ENCODE measurements at places on chromosomes 3 and 15.

- DNase-seq = no peak
These were observed 12.7 kb downstream of the SEC61A1 start for GRCh38 chr3:128064962-128065361.

DNA sequence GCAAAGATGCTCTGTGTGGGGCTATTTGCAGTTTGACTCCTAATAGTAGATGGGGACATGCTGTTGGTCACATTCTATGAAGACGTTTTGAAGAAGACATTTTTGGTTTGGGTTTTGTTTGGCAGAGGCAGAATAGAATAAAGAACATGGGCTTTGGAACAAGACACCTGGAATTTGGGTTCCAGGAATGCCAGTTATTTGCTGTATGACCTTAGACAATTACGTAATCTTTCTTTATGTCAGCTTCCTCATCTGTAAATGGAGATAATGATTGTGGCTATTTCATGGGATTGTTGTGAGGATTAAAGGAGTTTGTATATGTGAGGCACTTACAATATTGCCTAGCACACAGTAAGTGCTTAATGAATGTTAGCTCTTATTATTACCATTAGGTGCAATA lies 91.6 kb downstream of the MESD start:
- DNase-seq = no peak

GRCh38 chr3:26625187-26625586 lies 2.6 kb downstream of the LRRC3B start:
- no peak for DNase-seq

- peak; percentile 22 for DNase-seq
These were observed 530.5 kb downstream of the FHIT start for GRCh38 chr3:60720736-60721135.

DNA sequence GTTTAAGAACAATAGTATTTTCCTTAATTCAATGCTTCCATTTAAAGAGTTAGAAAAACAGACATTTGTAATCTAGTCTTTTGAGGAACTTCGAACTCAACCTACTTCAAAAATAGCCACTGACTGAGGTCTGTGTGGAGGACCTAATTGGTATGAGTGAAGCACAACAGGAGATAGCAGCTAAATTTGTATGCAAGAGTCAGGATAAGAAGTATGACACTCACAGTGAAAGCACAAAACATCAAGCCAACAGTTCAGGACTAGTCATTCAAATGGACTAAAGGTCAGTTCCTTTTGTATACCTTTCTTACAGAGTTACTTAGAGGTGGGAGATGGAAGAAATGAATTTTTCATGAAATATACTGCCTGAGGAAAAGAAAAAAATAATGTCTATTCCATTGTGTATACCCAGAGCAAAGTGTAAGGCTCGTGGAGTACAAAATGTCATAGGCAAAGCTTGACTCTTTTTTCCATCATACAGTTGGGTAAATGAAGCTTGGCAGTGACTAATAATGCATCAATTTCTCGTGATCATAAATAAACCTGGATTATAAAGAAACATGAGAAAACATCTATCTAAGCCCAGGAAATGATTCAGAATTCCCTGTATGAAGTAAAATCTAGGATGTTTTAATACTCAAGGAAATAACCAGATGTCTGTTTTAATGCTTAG lies 1005.2 kb upstream of the CADM2 start:
- DNase-seq = no peak

DNA sequence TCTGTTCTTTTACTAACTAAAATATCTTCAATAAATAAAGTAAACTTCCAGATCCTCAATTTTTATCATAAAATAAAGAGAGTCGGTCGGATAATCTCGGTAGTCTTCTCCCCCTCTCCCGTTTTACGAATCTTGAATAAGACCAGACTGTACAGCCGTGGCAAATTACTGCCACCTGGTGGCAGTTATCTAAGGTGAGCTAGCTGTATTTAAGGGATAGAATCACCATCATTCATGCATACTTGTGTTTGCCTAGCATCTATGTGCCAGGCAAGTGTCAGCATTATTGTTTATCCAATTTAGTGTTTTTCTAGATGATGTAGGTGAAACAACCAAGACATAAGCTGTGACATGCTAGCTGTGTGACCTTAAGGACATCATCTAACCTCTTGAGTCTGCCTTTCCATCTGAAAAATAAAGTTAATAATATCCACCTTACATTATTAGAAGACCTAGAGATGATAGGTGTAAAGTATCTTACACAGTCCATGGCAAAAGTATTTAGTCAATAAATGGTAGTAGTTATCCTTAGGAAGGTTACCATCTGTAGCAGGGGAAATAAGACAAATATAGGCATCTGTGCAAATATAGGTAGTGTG lies 21.3 kb downstream of the DUT start:
- DNase-seq = peak; percentile 50

- DNase-seq = no peak
These were observed 150.5 kb upstream of the ZNF385D start for GRCh38 chr3:21901484-21901883.

DNA sequence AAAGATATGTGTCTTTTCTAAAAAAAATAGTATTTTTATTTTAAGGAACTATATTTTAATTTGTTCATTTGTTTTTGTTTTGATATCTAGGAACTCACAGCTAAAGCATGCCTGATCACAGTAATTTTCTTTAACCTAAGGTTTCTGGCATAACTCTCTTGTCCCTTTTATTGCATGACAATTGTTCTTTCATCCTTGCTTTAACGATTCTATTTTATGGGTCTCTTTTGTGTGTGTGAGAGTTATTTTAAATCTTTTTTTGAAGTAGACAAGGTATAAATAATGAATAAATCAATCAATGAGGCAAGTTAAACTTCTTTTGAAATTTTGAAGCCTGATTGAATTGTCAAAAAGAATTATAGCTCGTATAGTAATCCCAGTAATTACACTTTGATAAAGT lies 747.8 kb upstream of the GOLIM4 start:
- no peak for DNase-seq

DNA sequence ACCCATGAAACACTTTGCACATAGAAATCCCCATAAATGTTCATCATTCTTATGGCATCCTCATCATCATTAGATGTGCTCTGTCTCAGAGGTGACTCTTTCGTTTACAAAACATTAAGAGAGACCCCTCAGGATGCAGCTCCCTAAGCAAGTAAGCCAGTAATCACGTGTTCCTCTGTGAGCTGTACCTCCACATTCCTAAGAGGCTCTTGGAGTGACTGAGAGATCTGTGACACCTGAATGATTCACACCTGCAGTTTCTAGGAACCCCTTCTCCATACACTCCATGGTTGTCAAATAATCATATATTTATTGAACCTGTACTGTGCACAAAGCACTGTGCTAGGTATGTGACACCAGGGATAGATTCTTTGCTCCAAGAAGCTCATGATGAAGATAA lies 602.4 kb downstream of the UNC13C start:
- DNase-seq = no peak

- DNase-seq = no peak
These were observed 333.8 kb downstream of the PDCD6IP start for GRCh38 chr3:34132069-34132692.

DNA sequence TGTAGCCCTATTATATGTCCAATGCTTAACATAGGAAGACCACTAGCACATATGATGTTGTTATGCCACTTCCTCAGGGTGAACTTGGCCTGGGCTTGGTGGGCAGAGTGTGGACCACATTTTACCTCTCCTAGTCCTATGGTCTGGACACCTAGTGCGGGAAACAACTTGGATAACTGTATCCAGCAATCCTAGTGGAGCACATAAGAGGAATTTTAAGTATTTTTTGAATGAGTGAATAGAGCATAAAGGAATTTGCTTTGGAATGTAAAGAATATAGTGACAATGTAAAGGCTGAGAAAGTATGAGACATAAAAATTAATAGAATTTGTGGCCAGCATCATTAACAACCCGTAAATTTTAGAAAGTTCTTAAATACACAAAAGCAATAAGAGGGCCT lies 528.9 kb downstream of the IGSF11 start:
- no peak for DNase-seq

DNA sequence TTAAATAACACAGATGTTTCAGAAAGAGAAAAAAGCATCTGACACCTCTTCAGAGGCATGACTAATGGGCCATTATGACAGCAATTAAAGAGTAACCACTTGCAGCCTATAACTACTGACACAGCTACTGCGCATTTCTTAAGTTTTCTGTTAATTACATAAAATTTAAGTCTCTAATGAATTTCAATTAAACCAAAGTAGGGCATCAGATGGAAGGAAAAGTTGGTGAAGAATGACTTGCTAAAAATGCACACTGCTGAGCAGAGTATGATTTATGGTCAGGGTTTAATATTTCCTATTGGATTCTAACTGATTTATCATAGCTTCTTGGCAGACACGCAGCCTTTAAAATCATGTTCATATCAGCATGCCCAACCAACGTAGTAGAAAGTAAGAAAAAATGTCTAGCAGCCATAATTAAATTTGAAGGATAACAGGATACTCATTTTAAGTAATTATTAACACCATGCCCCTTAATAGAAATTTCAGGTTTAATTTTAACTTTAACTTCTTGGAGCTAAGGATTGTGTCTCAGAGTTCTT lies 140.0 kb downstream of the CBLB start:
- DNase-seq = no peak

DNA sequence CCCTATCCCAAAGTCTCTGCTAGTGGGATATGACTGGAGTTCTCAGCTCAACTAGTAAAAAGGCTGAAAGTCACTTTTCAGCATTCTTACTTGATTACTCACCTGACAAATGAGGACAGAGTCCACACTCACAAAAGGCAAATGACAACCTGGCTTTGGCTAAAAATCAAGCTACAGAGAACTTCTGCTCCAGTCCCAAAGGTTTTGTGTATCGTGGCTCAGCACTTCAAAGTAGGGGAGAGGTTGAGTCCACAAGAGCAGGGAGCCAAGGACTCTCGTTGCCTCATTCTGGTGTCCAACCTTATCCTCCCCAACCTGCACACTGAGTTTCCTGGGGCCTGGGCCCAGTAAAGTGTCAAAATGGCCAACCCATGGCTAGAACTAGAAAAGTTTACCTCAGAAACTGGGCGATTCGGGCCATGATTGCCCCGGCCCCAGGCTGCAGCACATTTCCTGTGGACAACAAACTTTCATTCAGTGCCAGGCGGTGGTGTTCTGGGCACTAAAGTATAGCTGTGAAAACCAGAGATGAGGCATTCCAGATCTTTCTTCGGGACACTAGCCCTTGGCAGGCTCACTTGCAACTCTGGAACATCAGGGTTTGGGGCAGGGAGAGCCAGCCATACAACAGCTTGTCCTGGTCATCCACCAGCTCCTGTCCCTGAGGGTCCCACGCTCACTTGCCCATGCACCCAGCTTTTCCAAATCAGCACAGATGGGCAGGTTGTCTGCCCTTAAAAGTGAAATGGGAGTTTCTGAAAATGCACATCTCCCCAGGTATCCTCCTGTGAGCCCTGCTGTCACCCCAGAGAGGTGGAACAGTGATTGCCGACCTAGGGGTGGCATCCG lies 3.1 kb downstream of the ACAA1 start:
- no peak for DNase-seq

GRCh38 chr15:67178569-67179210 lies 75.8 kb downstream of the AAGAB start:
- DNase-seq = peak; percentile 93

- peak; percentile 26 for DNase-seq
These were observed 347.0 kb downstream of the PTPRG start for GRCh38 chr3:61908382-61908781.

GRCh38 chr15:87710406-87710805 lies 546.1 kb downstream of the NTRK3 start:
- peak; percentile 10 for DNase-seq

GRCh38 chr15:74382004-74382816 lies 14.8 kb upstream of the CYP11A1 start:
- peak; percentile 96 for DNase-seq

DNA sequence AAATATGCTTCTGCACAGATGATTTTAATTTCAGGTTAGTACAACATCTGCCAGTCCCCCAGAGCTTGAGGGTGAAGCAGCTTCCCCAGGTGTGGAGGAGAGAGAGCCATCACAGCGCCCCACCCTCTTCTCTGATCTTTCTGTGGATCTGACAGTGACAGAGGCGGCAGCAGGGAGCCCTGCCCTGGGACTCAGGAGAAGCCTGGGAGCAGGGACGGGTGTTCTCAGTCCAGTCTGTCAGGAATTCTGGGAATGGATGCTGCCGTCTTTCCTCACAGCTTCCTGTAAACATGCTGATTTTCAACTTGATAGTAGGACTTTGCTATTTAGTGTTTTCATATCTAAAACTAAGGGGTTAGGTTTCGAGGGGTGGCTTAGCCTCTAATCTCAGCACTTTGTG lies 11.4 kb upstream of the RAB8B start:
- DNase-seq = no peak

GRCh38 chr3:121758727-121759450 lies 9.3 kb upstream of the GOLGB1 start:
- DNase-seq = no peak

- no peak for DNase-seq
These were observed 213.5 kb downstream of the CPNE4 start for GRCh38 chr3:131821191-131821762.

GRCh38 chr3:72652395-72652794 lies 195.8 kb downstream of the SHQ1 start:
- no peak for DNase-seq

DNA sequence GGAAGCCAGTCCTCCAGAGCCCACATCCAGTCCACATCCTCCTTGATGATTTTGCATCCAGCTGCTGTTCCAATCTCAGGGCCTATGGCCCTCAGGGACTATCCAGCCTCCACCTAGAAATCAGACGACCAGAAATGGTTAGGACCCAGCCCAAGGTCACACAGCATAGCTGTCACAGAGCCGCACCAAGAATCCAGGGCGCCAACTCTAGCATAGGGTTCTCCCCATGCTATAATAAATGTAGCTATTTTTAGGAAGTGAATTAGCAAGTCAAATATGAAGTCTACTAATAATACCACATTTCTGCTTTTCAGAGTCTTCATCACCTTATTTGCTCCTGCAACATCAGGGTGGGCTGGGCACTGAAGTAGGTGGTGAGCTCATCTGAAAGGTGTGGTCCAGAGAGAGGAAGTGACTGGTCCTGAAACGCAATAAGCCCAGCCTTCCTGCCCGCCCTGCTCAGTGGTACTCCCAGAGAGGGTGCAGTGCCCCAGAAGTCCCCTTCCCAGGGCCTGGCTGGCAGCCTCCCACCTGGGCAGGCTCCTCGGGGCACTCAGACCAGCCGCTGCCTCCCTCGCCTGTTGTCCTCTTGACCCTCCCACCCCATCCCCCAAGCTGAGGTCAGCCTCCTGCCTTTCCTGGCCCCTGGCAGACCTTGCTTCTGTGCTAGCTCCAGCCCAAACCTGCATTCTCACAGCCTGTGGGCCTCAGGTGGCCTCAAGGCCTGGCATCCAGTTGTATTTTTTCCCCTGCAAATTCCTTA lies 17.6 kb upstream of the CYP11A1 start:
- no peak for DNase-seq

GRCh38 chr3:63479661-63480035 lies 172.8 kb upstream of the SNTN start:
- no peak for DNase-seq
